Activated T-cell treated with anti-CD3 and anti-CD28 coated beads, Interleukin-2, amount 50 U/mL, for 24 hours (primary cell): ENCODE measurements at places on chromosomes 7 and 10.

GRCh38 chr10:92742331-92743228 is 52.8 kb downstream of the HHEX start:
- no peak for DNase-seq

- no peak for DNase-seq
Measured at GRCh38 chr10:91924212-91925021, 847 bp downstream of the BTAF1 start.

DNA sequence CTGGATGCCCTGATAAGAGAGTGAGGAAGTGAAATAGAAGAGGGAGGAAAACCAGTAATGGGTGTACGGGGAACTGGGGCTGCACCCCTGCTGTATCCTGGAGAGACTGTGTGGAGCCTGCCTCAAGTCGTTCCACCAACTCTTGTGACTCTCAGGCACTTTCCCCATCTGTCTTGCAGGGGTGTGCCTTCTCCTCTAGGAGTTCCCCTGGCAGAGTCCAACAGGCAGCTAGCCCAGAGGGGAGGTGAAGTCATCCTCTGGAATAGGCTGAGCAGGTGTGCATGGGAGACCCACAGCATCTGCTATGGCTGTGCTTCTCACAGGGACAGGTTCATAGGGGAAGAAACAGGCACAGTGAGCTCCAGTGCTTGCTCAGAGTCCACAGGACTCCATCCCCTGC is 46.8 kb downstream of the WIPF3 start:
- DNase-seq = no peak

GRCh38 chr10:122182308-122182707 is 88.8 kb upstream of the BTBD16 start:
- DNase-seq = no peak

DNA sequence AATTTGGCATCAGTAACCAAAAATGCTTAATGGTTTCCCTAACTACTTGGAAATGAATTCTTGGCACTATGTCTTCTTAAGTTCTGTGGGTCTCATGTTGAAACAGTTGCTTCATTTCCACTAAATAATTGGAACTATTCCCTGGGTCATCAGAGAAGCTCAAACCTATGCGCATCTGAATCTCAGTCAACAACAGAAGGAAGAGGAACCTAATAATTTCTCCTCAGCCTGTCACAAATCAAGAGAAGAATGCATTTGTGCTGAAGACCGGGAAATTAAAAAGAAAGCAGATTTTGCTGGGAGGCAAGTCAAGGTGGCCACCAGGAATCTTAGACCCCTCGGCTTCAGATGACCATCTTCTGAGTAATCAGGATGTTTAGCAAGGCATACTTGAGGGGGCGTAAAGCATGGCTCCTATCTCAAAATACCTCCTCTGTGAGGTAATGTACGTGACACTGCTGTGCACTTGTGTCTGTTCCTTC is 41.4 kb downstream of the TOMM7 start:
- DNase-seq = no peak

GRCh38 chr10:67098461-67098860 is 172.6 kb downstream of the LRRTM3 start:
- DNase-seq = no peak

DNA sequence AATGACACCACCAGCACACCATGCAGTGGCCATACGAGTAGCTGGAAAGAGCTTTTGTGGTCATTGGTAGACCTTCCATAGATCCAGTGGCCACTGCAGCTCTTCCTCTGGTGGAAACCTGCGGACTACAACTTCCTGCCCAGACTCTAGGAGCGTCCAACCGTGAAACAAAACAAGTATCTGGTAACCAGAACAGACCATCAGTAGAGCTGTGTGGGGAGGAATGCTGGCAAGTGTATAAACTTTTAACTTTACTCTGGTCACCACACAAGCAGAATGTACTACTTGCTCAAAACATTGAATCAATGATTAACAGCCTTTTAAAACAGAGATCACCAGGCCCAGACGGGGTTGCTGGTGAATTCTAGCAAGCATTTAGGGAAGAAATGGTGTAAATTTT is 154.7 kb upstream of the DGKB start:
- no peak for DNase-seq

DNA sequence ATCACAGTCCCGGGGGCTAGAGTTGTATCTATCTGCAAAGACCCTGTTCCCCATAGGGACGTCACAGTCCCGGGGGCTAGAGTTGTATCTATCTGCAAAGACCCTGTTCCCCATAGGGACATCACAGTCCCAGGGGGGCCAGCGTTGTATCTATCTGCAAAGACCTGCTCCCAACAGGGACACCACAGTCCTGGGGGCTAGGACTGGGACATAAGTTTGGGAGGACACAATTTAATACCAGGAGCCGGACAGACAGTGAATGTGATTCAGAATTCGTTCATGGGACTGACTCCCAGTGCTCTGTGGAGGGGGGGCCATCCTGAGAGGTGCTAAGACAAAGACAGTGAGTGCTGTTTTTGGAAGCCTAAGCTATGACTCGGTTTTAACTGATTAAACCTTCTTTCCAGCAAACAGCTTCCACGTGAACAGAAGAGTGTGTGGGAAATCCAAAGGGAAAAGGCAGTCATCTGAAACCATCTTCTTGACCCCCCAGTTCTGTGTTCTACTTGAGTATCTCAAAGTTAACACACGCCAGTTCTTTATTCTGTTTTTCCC is 153.0 kb downstream of the DIP2C start:
- DNase-seq = no peak

DNA sequence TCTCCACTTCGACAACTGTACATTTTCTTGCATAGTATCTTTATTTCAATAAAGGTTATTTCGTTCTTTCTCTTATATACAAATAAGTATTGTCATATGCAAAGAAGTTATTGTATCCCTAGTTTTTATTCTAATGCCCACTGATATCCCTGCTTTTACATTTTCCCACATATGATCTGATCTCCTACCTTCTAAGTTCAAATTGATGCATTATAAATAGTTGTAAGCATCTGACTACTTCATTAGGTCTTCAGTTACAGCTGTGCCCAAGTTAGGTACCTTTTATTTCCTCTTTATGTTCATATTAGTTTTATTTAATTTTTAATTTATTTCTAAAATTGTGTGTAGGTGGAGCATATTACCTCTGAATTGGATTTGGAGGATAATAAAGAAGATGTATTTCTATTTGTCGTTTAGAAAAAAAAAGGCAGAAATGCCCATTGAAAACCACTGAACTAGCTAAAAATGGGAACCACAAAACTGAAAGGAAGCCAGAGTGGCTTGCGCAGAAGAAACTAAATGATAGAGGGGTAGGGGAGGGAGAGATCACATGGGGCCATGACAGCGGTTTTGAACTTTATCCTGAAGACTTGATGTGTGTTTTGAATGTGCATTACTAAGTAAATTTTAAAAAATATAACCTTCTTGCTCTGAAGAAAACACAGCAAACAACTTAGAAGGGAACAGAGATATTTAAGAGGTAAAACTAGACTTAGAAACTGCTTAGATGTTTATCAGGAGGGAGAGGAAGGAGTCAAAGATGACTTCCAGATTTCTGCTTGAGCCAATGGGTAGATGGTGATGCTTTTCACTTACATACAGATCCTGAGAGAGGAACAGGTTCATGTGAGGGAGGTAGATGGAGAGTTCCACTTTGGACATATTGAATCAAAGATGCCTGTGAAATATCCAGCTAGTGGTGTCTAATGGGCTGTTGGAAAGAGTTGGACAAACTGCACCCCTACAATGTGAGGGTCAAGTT is 9.3 kb upstream of the ZC3HAV1L start:
- DNase-seq = no peak

DNA sequence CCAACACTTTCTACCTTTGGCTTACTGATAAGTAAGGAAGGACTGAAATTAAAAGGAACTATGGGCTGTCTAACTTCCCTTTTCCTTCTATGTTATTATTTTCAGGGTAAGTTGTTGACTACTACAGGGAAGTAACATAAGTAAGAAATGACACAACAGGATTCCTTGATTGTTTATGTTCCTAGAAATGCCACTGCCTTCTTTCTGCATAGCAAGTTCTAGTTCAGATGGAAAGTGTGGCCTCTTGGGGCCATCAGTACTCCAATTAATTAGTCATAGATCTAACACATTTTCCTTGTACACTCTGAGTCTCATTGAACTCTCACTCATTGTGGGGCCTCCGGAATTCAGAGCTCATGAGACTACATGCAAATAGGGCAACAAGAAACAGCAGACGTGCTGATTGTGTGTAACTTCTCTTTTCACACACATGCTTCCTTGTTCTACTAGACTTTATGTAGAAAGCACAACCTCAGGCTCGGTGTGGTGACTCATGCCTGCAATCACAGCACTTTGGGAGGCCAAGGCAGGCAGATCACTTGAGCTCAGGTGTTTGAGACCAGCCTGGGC is 35.3 kb upstream of the HIBADH start:
- no peak for DNase-seq

DNA sequence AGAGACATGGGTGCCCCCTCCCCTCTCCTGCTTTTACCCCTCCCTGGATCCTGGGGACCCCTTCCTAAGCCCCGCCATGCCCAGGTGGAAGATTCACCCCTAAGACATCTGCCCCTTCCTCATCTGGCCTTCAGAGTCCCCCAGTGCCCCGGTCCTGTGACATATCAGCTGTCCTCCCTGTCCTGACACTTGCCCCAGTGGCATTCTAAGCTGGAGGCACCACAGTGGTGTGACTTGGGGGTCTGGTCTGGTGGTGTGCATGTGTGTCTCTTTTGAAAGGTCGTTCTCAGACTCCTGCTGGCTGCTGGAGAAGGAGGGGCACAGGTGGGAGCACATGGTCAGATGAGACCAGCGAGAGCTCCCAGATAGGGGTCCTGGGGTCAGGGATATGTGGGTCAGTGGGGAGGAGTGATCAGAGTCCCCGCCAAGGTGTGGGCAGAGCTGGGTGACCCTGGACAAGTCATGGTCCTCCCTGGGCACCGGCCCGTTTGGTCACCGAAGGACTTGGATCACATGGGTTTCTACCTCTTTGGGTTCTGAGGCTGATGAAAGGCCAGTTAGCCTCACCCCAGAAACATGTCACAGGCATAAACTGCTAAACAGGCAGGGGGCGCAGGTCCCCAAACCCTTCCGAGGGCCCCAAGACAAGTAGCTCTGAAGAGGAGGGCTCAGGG is 645 bp upstream of the TFR2 start:
- no peak for DNase-seq

GRCh38 chr7:132225216-132226030 is 350.8 kb downstream of the PLXNA4 start:
- no peak for DNase-seq

GRCh38 chr10:103276896-103277712 is at the start of gene INA:
Gene INA (plus strand): TSS chr10:103277138. CDS start chr10:103277212, 74 bp downstream.
- DNase-seq = peak; percentile 47

GRCh38 chr7:88391247-88391646 is 84.6 kb upstream of the STEAP4 start:
- DNase-seq = no peak

GRCh38 chr10:24041034-24041433 is 167.9 kb upstream of the KIAA1217 start:
- no peak for DNase-seq

GRCh38 chr10:47295411-47295810 is 4.6 kb upstream of the GDF10 start:
- no peak for DNase-seq

DNA sequence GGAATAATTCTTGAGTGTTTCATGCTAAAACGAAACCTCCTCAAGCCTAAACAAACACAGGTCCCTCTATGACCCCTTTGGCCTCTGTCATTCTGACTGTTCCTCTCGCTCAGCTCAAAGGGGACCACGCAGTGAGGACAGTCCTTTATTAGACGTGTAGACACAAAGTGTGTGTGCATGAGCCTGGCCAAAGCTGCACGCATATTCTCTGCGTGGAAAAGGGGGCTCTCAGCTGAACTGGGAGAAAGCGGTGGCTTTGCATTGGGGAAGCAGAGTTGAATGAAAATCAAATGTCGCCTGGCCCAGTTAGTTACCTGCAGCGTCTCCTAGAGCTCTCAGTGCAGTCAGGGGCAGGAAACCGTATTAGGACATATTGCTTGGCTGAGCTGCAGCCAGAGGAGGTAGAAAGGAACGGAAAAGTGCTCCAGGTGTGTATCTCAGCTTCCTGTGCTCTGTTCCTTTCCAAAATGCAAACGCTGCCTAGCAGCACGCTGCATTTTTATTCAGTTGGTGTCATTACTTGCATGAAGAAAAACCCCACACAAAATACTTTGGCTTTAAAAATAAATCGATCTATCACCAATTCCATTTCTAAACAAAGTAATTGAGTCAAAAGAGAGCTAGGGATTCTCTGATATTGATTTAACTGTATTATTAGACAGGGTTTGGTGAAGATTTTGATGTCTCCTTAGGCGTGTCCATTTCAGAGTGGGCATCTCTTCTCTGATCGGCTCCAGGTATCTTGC is 4.9 kb downstream of the GATA3 start:
- peak; percentile 42 for DNase-seq

DNA sequence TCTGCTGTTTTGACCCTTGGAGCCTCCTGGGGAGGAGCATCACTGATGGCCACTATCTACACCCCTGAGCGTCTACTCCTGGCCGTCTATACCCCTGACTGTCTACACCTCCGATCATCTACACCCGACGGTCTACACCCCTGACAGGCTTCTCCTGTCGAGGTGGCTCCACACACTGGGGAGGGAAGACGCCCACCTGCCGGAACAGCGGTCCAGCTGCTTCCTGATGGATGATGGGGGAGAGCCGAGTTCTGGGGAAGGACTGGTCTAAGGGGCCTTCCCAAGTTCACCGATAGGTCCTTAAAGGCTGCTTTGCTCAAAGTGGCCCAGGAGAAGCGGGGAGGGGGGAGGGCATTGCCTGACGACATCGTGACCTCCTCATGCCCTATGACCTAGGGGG is 39.4 kb downstream of the GBX1 start:
- DNase-seq = no peak

DNA sequence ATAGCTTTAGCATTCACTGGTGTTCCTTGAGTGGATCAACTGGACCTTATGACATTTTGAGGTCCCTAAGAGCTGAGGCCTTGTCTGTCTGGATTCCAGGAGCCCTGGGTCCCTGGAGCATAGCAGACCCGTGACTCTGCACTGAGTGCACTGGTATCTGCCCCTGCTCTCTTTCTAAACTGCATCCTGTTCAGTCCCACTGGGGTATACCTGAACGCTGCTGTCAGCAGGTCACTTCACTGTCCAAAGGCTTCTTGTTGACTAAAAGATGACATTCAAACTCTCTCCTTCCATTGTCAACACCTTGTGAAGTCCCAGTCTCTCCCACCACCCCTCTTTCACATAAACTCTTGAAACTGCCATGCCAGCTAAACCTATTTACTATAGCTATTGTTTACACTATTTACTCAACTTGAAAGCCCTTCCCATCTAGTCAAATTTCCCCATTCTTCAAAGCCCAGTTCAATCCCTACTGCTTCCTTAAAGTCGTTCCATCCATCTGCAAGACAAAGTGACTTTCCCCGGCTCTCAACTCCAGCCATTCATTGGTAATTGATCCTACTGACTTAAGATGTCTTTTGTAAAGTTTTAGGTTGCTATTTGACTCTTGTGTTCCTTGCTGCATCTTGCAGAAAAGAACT is 523.3 kb downstream of the KCNMA1 start:
- DNase-seq = no peak

- DNase-seq = no peak
Measured at GRCh38 chr7:111931958-111932357, 274.2 kb downstream of the DOCK4 start.
